ENCODE measurements at places on chromosomes 16 and 17.

- DNase-seq: no peak
- H3K36me3 ChIP-seq: no peaks in the 10 kb centered on the region
- peaks cover 31% of the 10 kb centered on the region for H3K4me1 ChIP-seq
- H3K27me3 ChIP-seq: peaks cover 47% of the 10 kb centered on the region
- H3K27ac ChIP-seq: no peak overlapping the region
Measured at GRCh38 chr17:7714721-7715594, 2.6 kb upstream of the DNAH2 start.

GRCh38 chr16:87333581-87334331 is 16.6 kb upstream of the C16orf95 start:
- H3K4me3 ChIP-seq: no peak overlapping the region
- H3K4me1 ChIP-seq: peaks cover 11% of the 10 kb centered on the region
- no peak overlapping the region for H3K27ac ChIP-seq
- DNase-seq: no peak
- no peaks in the 10 kb centered on the region for H3K27me3 ChIP-seq

GRCh38 chr16:23869052-23869451 is 33.3 kb downstream of the PRKCB start:
- H3K4me3 ChIP-seq: no peak overlapping the region
- peaks cover 92% of the 10 kb centered on the region for H3K4me1 ChIP-seq
- no peaks in the 10 kb centered on the region for H3K27me3 ChIP-seq

DNA sequence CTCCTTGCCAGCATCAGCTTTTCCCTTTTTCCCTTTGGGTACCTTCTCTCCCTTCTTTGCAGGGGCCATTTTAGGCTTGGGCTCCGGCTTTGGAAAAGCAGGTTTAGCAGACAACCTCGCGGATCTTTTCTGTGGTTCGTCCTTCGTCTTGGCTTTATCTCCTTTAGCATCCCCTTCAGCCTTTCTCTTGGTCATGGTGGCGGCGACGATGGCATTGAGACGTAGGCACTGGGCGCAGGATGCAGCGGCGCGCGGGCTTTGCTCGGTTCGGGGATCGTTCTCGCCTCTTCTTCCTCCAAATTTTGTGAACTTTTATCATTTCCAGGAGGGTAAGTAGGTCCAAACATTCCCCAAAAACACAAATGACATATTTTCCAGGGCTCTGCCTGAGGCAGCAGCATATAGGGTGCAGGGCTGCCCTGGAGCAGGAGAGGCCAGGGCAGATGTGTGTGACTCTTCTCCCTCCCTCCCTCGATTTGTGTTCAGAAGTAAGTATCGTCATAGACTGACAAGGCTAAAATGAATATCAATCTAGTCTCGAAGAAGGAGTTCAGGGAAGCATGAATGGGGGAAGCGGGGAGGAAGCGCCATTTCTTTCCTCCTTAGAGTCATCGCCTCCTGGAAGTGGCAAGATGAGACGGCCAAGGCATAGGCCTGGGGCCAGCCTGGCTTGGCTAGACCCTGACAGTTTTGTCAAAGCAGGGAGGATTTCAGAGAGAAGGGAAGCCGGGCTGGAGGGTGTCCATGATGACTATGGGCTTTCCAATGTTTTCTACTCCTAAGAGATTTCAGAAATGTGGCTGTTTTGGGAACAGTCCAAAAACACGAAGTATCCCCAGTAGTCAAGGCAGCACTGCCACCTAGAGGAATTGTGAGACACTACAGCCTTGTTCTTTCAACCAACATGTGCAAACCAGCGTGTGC is 13.2 kb downstream of the CHCT1 start:
- H3K27me3 ChIP-seq: no peaks in the 10 kb centered on the region
- peak; percentile 79 for DNase-seq
- no peak overlapping the region for H3K27ac ChIP-seq
- no peaks in the 10 kb centered on the region for H3K36me3 ChIP-seq
- H3K4me3 ChIP-seq: no peak overlapping the region

- H3K4me3 ChIP-seq: no peak overlapping the region
- H3K27ac ChIP-seq: no peak overlapping the region
- peaks cover 10% of the 10 kb centered on the region for H3K27me3 ChIP-seq
- no peaks in the 10 kb centered on the region for H3K36me3 ChIP-seq
Measured at GRCh38 chr17:44307387-44308186, 814 bp upstream of the RUNDC3A start.

DNA sequence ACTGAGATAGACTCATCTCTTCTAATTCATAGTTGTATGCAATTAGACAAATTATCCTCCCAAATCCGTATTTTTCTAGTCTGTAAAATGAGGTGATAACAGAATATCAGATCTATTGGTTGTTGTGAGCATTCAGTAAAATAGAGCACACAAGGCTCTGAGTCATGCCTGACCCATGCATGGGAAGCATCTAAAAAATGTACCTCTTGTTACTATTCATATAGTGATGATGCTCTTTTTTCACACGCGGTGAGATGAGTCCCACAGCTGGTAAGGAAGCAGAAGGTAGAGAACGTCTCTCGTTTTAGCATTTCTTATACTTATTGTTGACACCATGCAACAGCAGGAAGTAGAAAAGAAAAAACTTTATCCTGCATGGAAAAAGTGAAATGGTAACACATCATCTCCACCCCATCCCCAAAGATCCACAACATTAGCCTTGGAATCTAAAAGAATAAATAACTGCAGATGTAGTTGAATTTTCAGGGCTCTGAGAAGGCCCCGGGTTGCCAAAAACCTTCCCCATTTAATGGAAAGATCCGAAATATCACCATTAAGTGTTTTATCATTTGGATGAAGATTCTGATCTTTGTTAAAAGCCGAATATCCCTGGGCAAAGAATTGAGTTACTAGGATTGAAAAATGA is 215.6 kb downstream of the TMEM114 start:
- H3K27me3 ChIP-seq: no peaks in the 10 kb centered on the region
- H3K36me3 ChIP-seq: no peaks in the 10 kb centered on the region
- H3K4me3 ChIP-seq: no peak overlapping the region
- no peaks in the 10 kb centered on the region for H3K4me1 ChIP-seq
- no peak for DNase-seq

GRCh38 chr16:82071421-82071820 is 36.4 kb downstream of the HSD17B2 start:
- no peak overlapping the region for H3K27ac ChIP-seq
- peaks cover 26% of the 10 kb centered on the region for H3K27me3 ChIP-seq
- H3K4me3 ChIP-seq: no peak overlapping the region
- no peaks in the 10 kb centered on the region for H3K4me1 ChIP-seq
- H3K36me3 ChIP-seq: no peaks in the 10 kb centered on the region

DNA sequence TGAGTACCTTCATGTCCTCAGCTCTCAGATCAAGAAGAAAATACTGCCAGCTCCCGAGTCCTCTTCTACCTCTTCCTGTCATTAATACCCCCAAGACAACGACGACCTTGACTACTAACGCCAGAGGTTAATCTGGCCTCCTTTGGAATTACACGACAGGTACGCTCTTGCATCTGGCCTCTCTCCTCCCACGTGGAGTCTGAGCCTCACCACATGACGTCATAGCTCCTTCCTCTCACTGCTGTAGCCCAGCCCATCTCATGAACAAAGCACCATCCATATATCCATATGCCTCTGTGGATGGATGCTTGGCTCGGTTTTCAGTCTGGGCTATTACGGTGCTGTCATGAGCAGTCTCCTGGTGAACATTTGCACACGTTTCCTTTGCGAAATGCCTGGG is 110.2 kb upstream of the TNRC6C start:
- no peak overlapping the region for H3K4me3 ChIP-seq
- peaks cover 39% of the 10 kb centered on the region for H3K4me1 ChIP-seq
- peaks cover 31% of the 10 kb centered on the region for H3K27me3 ChIP-seq
- no peaks in the 10 kb centered on the region for H3K36me3 ChIP-seq
- H3K27ac ChIP-seq: no peak overlapping the region

- no peaks in the 10 kb centered on the region for H3K27me3 ChIP-seq
- no peaks in the 10 kb centered on the region for H3K4me1 ChIP-seq
- H3K36me3 ChIP-seq: no peaks in the 10 kb centered on the region
- no peak overlapping the region for H3K27ac ChIP-seq
- DNase-seq: no peak
Measured at GRCh38 chr17:57210224-57210553, 46.1 kb upstream of the MSI2 start.

- H3K27me3 ChIP-seq: peaks cover 8% of the 10 kb centered on the region
- H3K27ac ChIP-seq: no peak overlapping the region
- no peaks in the 10 kb centered on the region for H3K4me1 ChIP-seq
- no peak for DNase-seq
- H3K36me3 ChIP-seq: no peaks in the 10 kb centered on the region
Measured at GRCh38 chr17:5687646-5688045, 103.3 kb upstream of the NLRP1 start.

DNA sequence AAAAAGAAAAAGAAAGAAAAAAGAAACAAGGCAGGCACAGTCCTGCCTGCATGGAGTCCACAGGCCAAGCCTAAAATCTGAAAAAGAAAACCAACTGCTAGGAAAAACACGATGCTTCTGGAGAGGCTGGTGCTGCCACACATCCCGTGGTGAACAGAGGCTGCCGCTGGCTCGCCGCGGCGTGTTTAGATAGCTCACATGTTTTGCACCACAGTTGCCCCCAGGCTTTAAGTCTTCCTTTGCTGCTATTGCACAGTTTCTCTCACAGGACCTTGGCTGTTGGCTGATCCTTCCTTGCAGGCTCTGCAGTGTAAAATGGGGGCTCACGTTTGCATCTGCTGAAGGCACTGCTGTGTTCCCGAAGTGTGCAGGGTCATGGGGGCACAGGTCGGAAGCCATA is 8.6 kb downstream of the SLC6A4 start:
- no peak overlapping the region for H3K4me3 ChIP-seq
- no peaks in the 10 kb centered on the region for H3K4me1 ChIP-seq
- no peak overlapping the region for H3K27ac ChIP-seq
- DNase-seq: no peak
- no peaks in the 10 kb centered on the region for H3K36me3 ChIP-seq
- no peaks in the 10 kb centered on the region for H3K27me3 ChIP-seq

DNA sequence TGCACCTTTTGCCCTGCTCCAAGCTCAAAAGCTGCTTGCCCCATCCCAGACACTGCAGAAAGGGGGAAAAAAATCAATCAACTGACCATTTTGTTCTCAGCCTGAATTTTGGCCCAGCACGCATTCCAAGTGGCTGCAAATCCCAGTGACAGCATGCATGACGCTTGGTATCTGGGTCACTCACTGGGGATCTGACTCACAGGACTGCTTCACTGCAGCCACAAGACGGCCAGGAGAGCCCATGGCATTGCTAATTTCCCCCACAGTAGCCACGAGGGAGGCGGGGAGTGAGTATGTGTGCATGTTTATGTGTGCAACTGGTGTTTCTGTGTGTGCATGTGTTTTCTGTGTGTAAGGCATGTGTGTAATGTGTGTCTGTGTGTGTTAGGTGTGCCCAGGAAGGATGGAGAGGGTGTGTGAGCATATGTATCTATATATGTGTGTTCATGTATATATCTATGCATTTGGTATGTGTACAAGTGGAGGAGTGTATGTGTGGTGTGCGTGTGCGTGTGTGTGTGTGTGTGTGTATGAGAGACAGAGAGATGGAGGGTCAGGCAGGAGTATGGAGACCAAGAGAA is 33.8 kb downstream of the SDK2 start:
- no peak overlapping the region for H3K4me3 ChIP-seq
- H3K4me1 ChIP-seq: peaks cover 7% of the 10 kb centered on the region
- H3K36me3 ChIP-seq: no peaks in the 10 kb centered on the region
- no peaks in the 10 kb centered on the region for H3K27me3 ChIP-seq
- no peak overlapping the region for H3K27ac ChIP-seq

GRCh38 chr16:29315046-29315445 is 91.5 kb downstream of the NPIPB11 start:
- H3K27me3 ChIP-seq: no peaks in the 10 kb centered on the region
- DNase-seq: no peak
- H3K36me3 ChIP-seq: no peaks in the 10 kb centered on the region
- no peak overlapping the region for H3K4me3 ChIP-seq

- DNase-seq: no peak
- H3K27ac ChIP-seq: no peak overlapping the region
- no peaks in the 10 kb centered on the region for H3K36me3 ChIP-seq
- H3K4me3 ChIP-seq: no peak overlapping the region
- H3K4me1 ChIP-seq: no peaks in the 10 kb centered on the region
Measured at GRCh38 chr16:6558661-6559060, 774.0 kb upstream of the RBFOX1 start.

- H3K27me3 ChIP-seq: no peaks in the 10 kb centered on the region
- DNase-seq: no peak
- H3K27ac ChIP-seq: no peak overlapping the region
Measured at GRCh38 chr17:27449541-27449940, 6.7 kb upstream of the KSR1 start.

GRCh38 chr16:74563828-74564263 is 43.1 kb downstream of the GLG1 start:
- DNase-seq: no peak
- no peak overlapping the region for H3K27ac ChIP-seq
- no peaks in the 10 kb centered on the region for H3K27me3 ChIP-seq
- H3K4me1 ChIP-seq: no peaks in the 10 kb centered on the region

GRCh38 chr16:56580391-56581048 is 8.8 kb upstream of the MT3 start:
- no peaks in the 10 kb centered on the region for H3K36me3 ChIP-seq
- no peaks in the 10 kb centered on the region for H3K27me3 ChIP-seq
- H3K4me1 ChIP-seq: no peaks in the 10 kb centered on the region
- H3K4me3 ChIP-seq: no peak overlapping the region
- no peak overlapping the region for H3K27ac ChIP-seq

DNA sequence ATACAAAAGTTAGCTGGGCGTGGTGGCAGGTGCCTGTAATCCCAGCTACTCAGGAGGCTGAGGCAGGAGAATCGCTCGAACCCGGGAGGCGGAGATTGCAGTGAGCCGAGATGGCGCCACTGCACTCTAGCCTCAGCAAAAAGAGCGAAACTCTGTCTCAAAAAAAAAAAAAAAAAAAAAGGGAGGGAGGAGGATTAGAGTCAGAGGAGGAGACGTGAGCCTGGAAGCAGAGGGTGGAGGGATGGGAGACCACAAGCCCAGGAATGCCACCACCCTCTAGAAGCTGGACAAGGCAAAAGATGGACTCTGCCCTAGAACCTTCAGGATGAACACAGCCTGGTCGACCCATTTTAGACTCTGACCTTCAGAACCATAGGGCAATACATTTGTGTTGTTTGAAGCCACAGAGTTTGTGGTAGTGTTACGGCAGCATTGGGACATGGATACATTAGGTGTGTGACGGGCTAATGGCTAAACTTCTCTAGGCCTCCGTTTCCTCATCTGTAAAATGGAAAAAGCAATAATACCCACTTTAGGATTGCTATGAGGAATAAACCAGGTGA is 2.1 kb upstream of the SMIM22 start:
- no peaks in the 10 kb centered on the region for H3K4me1 ChIP-seq
- no peak for DNase-seq
- no peaks in the 10 kb centered on the region for H3K36me3 ChIP-seq

DNA sequence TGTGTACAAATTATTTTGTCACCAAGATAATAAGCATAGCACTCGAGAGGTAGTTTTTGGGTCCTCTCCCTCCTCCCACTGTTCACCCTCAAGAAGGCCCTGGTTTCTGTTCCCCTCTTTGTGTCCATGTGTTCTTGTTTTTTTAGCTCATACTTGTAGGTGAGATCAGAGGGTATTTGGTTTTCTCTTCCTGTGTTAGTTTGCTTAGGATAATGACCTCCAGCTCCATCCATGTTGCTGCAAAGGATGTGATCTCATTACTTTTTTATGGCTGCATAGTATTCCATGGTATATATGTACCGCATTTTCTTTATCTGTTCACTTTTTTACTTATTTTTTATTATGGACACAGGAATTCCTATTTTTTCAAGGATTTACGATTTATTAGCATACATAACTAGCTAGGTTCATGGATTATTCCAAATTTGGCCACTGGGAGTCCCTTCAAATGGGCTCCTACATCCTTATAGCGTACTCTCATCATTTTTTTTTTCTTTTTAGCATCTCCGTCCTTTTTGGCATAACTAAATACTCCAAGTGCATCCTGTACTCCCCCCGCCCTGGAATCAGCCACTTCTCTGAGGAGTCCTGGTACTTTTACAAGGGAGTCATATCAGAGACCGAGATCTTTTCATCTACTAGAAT is 7.3 kb downstream of the TADA2A start:
- no peaks in the 10 kb centered on the region for H3K27me3 ChIP-seq
- H3K4me3 ChIP-seq: no peak overlapping the region
- peaks cover 21% of the 10 kb centered on the region for H3K36me3 ChIP-seq
- no peak overlapping the region for H3K27ac ChIP-seq
- peak; percentile 29 for DNase-seq
- H3K4me1 ChIP-seq: peaks cover 5% of the 10 kb centered on the region
